ENCODE measurements at places on chromosomes 7 and 10. TPM values are rescaled to one million over a fixed set of nuclear protein-coding genes. Genes with fewer than 3 reads are reported as not detected.

The UPP1 gene
- 20.3 TPM for total RNA-seq

The GSAP gene
- total RNA-seq, result 8.0 TPM

The CPXM2 gene
- total RNA-seq, result 2.6 TPM

The PPP2R2D gene
- 33.9 TPM for total RNA-seq

The PLXDC2 gene
- 12.2 TPM for total RNA-seq

The EIF5AL1 gene
- 0.13 TPM for total RNA-seq

DNA sequence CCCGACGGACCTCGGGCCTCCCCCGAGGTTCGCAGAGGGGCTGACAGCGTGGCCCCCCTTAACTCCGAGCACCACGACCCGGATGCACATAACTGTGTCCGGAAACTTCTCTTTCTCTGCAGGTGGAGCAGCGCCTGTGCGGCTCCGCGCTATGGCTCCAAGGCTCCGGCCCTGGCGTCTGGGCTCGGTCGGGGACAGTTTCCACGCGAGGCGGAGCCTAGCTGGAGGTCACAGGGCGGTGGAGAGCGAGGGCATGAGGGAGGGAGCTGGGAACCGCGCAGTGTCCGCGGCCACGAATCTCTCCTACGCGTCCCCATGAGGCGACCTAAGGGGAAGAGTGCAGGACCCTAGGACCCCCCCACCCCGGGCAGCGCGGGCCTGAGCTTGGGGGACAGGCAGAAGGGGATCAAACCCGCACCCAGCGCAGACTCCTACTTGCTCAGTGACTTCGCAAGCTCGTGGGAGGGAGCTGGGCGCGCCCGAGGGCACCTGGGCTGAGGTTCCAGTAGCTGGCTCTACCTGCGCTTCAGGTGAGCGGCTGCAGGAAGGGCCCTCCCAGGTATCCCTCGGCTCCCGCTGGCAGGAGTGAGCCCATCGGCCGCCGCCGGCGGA lies 8.6 kb upstream of the MNX1 start:
- no peak for DNase-seq

DNA sequence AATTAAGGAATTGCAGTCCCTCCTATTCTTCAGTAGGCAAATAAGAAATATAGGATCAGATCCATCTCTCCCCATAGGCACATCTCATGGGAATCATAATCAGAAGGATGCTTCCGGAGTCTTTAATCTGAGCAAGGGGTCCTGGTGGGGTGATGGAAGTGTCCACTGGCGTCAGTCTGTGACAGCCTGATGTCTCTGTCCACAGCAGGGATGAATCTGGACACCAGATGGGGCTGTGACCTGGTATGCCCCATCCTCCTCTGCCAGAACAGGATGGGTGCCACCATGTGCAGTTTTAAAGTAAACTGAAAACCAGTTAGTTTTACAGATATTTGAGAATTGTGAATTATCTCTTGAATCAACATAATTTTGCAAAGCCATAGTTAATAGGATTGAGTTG lies 148.7 kb downstream of the C1GALT1 start:
- no peak for DNase-seq

- no peak for DNase-seq
Measured at GRCh38 chr7:134850066-134850465, 70.6 kb downstream of the CALD1 start.

DNA sequence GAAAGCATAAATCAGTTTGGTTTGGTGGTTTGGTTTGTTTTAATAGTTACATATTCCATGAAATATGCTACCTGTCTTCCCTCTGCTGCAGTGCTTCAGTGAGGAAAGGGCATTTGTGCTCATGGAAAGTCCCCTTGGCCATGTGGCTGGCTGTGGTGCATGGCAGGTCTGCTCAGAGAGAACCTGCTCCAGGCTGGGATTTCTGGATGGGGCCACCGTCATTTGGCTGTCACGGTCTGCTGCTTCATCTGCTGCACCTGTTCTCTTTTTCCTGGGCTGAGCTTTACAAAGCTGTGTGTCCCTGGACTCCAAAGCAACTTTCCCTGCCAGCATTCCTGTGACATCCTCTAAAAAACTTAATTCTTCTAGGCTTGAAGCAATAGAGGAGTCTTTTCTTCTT lies 8.9 kb downstream of the CDK14 start:
- DNase-seq, result no peak

DNA sequence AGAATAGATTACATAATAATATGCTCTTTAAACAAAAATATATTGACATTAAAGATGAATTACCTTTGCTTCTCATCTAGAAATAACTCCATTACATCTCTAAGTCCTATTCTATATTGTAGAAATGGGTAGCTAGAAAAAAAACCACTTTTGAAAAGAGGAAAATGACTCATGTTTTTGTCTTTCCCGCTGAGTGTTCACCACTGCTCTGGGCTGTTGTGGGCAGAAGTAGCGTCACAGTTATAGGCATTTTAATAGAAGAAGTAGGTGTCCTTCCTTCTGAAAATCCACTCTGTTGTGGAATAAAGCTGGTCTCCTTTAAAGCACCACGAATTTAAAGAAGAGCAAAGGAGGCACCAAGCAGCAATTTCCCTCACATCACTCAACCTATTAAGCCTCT lies 117.6 kb upstream of the NFE2L3 start:
- DNase-seq, result no peak

- no peak for DNase-seq
Measured at GRCh38 chr7:13851736-13852135, 137.7 kb downstream of the ETV1 start.

DNA sequence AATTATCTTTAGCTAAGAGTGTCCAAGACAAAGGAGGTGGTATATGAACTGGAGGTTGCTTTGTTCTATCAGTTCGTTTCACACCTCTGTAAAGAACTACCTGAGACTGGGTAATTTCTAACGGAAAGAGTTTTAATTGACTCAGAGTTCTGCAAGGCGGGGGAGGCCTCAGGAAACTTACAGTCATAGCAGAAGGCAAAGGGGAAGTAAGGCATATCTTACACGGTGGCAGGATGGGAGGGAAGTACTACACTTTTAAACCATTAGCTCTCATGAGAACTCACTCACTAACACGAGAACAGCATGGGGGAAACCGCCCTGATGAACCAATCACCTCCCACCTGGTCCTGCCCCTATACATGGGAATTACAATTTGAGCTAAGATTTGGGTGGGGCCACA lies 1202.3 kb upstream of the LRRTM3 start:
- no peak for DNase-seq

DNA sequence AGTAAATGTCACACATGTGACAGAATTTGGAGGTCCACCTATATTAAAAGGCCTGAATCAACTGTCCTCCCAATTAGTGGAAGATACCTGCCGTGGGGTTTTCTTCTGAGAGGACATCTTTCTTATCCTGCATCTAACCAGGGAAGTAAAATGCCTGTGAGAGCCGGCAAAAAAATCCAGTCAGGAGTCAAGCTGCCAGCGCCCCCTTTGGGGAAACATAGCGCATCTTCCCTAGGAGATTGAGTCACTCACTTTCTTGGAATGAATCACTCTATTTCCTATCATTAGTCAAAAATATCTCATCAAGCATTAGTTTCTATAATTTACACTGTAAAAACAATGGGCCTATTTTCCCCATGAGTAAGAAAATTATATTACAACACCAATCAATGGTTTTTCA lies 66.4 kb upstream of the ANK3 start:
- no peak for DNase-seq

DNA sequence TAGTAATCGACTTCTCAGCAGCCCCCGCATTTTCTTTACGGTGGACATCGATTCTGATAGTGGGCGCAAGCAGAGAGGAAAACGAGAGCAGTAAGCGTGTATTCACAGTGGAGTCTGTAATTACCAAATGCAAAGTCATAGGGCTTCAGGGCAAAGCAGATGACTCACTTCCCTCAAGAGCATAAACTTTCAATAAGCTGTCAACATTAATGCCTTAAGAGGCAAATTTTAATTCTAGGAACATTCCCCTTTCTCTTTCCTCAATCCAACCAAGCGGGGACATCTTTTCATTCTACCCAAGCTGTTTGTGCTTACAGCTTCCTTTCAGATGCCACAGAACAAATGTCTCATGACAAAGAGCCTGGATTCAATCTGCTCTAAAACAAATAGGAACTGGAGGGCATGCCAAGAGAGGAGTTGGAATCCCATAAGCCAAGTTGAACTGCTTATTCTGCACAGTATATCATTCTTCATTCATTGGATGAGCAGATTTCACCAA lies 48.6 kb downstream of the MALSU1 start:
- DNase-seq, result no peak

DNA sequence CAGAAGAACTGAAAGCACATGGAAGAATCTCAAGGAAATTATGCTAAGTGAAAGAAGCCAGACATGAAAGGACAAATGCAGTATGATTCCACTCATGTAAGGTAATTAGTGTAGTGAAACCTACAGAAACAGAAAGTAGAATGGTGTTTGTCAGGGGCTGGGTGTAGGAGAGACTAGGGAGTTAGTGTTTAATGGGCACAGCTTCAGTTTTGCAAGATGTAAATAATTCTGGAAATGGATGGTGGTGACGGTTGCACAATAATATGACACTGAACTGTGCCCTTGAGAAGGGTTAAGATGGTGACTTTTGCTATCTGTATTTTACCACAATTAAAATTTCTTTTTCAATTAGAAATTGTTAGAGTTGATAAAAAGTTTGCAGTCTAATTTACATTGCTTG lies 157.3 kb upstream of the ADCY1 start:
- DNase-seq, result no peak

Measured in Right ventricle myocardium superior (tissue), 1 donor.